ENCODE measurements at places on chromosomes 5 and 9.
A peak's percentile ranks its signal among the peaks of the same experiment; 100 is the strongest.

- no peak for DNase-seq
Measured at GRCh38 chr5:125227333-125228095, 481.1 kb upstream of the ZNF608 start.

DNA sequence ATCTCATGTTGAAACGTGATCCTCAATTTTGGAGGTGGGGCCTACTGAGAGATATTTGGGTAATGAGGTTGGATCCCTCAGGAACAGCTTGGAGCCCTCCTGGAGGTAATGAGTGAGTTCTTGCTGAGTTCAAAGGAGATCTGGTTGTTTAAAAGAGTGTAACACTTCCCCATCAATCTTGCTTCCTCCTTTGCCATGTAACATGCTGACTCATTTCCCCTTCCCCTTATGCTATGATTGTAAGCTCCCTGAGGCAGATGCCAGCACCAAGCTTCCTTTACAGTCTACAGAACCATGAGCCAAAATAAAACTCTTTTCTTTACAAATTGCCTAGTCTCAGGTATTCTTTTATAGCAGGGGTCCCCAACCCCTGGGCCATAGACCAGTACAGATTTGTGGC lies 352.3 kb downstream of the SLCO4C1 start:
- no peak for DNase-seq

- no peak for DNase-seq
Measured at GRCh38 chr5:64766941-64767340, 1.6 kb downstream of the SREK1IP1 start.

GRCh38 chr9:76808636-76809035 lies 44.4 kb downstream of the PCA3 start:
- DNase-seq: no peak

DNA sequence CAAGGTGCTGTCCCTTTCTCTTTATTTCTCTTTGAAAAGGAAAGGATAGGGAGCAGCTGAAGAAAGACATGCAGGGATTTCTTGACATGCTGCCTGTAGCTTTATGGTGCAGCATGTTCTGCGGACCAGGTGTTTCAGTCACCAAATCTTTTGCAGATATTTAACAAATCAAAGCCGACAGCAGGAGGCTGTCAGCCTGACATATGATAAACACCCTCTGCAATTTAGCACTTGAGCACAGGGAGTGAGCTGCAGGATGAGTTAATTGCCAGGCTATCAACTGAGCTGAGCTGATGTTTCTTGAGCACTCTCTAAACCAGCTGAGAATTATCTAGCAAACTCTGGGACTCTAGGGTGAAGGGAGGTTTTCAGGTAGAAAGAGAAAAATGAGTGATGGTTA lies 212.8 kb upstream of the ATP10B start:
- DNase-seq: no peak

- DNase-seq: no peak
Measured at GRCh38 chr9:123329329-123329955, 26.6 kb upstream of the CRB2 start.

DNA sequence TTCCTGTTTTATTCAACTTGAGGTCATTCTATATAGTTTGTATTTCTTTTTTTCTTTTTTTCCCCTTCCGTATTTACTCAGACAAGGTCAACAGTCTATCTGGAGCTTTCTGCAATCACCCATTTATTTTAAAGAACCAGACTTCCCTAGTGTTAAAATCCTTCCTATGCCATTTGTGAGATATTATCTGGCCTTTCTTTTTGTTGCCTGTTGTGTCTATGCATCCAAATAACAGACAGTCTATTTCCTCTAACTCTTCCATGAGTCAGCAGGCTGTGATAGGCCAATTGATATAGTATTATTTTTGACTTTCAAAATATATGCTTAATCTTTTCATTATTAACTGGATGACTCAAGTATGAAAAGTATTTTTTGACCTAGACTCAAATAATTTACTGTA lies 291.2 kb upstream of the PTPRD start:
- no peak for DNase-seq

GRCh38 chr5:1088031-1088430 lies 23.8 kb downstream of the SLC12A7 start:
- DNase-seq: no peak

- DNase-seq: no peak
Measured at GRCh38 chr9:75541734-75542133, 348.7 kb upstream of the PCSK5 start.

DNA sequence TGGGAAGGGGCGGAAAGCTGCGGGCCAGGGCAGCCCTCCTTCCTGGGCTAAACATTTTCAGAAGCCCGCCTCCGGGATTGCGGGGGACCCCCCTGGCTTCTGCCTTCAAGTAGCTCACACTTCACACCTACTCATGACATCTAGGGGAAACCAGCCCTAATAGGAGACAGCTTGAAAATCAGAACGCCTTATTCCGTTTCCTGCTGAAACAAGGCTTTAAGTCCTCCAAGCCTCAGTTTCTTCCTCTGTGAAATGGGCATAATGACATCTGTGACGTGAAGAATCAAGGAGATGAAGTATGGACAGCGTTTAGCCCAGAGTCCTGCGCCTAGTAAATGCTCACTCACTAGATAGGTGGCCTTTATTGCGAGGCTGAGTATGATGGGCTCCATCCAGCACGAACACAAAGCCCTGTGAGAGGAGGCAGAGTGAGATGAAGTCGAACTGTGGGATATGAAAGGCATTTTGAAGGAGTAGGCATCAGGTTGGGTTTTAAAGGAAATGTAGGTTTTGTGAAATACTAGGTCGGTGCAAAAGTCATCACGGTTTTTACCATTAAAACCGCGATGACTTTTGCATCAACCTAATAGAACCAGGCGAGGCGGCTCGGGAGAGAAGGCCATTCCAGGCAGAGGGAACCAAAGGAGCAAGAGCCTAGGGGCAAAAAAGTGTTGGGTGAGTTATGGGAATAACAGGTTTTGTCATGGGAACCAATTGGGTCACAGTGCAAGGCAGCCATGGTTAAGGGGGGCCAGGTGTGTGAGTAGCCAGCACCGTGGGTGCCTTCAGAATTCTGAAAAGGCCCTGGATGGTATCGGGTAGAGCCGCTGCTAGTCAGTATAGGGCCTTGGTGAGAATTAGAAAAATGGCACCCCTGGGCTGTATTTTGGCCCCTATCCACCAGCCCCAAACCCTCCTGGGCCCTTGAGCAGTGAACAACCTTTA lies 1.0 kb upstream of the TSC1 start:
- no peak for DNase-seq

- no peak for DNase-seq
Measured at GRCh38 chr9:127489471-127490115, 38.3 kb downstream of the LRSAM1 start.

- no peak for DNase-seq
Measured at GRCh38 chr5:36561601-36562000, 44.8 kb upstream of the SLC1A3 start.

DNA sequence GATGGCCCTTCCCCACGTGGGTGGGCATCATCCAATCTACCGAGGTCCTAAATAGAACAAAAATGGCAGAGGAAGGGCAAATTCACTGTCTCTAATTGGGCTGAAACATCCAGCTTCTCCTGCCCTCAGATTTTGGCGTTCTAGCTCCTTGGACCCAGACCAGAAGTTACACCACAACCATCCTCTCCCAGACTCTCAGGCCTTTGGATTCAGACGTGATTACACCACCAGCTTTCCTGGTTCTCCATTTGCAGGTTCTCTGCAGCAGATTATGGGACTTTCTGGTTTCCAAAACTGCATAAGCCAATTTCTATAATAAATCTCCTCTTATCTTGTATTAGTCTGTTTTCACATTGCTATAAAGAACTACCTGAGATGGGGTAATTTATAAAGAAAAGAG lies 73.6 kb upstream of the STARD4 start:
- no peak for DNase-seq

- DNase-seq: no peak
Measured at GRCh38 chr5:38341641-38342040, 83.3 kb downstream of the EGFLAM start.

DNA sequence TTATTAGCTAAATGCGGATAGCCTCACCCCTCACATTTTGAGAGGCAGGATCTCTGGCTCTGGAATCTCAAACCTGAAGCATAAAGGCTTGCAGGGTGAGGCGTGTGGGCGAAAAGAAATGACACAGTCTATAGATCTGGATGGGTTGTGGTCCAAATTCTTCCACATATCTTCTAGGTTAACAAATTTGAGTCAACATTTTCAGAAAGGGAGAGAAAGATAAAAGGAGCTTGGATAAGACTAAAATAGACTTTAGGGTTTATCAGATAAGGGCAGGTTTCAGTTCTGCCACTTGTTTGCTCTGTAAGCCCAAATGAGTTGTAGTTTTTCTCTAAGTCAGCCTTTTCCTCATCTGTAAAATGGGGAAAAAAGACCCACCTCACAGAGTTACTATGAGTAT lies 220.9 kb downstream of the TRIM32 start:
- no peak for DNase-seq

GRCh38 chr9:88898039-88898720 lies 93.1 kb upstream of the S1PR3 start:
- DNase-seq: no peak

DNA sequence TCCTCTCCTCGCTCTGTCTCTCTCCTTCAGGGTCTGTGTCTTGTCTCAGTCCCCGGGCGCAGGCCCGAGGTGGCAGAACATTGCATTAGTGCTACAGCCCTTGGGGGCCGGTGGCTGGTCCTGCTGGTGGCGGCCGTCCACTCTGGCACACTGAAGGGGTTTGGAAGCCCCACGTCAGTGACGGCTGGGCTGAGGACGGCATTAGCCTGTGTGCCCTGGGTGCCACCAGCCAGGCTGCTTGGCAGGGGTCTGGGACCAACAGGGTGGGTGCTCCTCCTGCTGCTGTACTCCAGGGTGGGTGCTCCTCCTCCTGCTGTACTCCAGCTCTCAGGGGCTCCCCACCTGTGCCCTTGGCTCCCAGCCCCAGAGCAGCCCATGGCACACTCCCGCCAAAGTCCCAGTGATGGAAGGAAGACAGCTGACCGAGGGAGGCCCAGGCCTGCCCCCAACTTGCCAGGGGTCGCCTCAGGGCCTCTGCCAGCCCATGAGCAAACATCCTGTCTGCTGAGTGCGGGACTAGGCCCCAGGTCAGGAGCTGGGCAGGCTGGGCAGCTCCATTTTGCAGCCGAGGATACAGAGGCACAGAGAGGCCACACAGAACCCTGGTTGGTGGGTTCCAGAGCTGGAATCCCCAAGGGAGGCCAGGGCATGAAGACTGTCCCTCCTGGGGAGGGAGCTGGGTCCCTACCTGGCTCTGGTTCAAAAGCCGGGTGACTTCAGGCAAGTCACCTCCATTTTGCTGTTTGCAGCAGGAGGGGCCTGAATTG lies 27.3 kb downstream of the SARDH start:
- DNase-seq: no peak

DNA sequence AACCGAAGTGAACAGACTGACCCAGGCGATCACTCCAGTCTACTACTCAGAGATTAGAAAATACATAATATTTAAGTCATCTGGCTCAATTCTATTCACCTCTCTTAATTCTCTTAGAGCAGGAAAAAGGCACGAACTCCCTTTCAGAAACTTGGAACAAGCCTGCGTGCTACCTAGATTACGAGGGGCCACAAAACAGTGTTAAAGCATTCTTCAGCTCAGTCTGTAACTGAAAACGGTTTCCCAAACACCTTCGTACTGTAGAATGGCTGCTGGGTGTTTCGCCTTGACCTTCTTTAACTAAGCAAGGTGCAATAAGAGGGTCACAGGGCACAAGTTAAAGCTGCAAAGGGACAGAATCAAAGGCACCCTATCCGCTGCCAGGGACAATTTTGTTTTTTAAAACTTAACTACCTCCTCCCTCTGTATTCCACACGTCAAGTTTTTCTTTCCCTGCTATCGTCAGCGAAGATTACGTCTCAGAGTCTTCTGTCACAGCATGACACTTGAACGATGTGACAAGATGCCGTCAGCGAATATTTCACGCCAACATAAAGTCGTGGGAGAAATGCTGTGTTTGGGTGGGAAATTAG lies 687 bp downstream of the LYSMD3 start:
- DNase-seq: peak; percentile 1

GRCh38 chr9:126222835-126223431 lies 103.7 kb upstream of the MVB12B start:
- no peak for DNase-seq

- DNase-seq: peak; percentile 86
Measured at GRCh38 chr9:137034709-137035506, 3.0 kb upstream of the FUT7 start.

GRCh38 chr5:155475318-155475717 lies 461.8 kb downstream of the KIF4B start:
- DNase-seq: no peak

DNA sequence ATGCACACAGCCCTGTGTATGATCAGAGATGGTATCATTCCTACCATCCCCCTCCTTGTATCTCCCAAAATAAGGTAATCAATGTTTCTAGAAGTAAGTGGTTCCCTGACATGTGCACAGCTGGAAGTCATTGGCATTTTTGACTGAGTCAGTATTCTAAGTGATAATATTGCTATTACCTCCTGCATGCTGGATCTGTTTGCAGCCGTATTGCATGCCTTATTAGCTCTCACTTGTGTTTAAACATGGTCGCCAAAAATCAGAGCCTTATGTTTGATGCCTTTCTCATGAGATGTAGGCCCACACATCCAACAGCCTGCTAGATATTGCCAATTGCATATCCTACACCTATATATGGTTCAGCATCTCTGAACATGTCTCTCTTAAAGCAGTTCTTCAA lies 254.3 kb downstream of the CDH12 start:
- no peak for DNase-seq

DNA sequence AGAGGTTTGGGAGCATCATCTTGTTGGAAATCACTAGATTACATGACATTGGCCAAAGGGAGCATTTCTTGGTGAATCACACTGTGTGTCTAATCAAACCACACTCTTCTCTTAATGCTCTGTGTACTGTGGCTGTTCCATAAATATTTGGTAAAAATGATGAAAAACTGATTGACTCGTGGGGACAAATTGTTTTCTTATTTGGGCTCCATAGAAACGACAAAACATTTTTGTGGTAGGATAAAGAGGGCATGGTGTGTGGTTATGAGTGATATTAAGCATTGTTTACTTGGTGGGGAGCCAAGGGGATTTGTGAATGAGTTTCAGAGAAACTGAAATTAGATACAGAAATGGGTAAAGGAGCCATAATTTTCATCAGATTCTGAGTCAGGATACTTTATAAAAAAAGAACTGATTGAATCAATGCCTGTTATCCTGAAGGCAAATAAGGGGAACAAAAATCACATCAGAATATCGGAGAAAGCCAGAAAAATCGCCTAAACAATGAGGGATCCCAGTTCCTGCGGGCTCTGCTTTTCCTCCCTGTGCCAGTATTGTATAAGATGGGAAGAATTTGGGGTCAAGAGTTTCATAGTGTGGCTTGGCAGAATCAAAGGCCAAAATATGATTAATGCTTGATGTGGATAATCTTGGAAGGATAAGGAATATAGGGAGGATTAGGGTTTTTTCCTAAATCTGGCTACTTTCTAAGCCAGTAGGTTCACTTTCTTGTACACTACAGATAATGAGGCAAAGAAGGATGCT lies 33.3 kb downstream of the FBXL7 start:
- DNase-seq: no peak

GRCh38 chr9:126377536-126377935 lies 50.9 kb downstream of the MVB12B start:
- DNase-seq: no peak

All from stimulated activated CD4-positive, alpha-beta T cell treated with anti-CD3 and anti-CD28 coated beads, Interleukin-2, amount 100 ng/mL, for 48 hours (primary cell).